ENCODE measurements at places on chromosomes 11 and 22.

DNA sequence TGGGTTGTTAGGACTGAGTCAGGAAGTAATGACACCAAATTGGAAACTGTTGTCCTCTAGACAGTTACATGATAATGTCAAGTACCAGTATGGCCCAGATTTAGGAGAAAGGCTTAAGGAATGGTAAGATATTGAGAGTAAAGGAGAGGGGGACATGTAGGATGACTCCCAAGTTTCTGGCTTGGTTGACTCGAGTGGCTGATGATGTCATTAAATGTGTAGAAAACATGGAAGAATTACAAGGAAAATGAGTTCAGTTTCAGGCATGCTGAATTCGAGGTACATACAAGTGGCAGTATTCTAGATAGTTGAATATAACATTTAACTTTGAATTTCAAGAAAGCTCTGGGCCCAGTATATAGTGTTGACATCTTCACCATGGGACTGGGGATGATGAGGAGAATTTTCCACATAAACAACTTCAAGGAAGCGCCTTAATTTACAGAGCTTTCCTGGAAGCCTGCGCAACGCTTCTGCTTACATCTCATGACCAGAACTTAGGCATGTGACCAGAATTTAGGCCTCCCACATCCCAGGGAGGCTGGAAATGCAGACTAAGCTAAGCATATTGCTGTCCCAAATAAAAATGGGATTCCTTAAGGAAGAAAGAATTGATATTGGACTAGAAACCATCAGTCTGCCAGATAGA, 3.8 kb downstream of the CFAP300 start:
- no peak for DNase-seq

DNA sequence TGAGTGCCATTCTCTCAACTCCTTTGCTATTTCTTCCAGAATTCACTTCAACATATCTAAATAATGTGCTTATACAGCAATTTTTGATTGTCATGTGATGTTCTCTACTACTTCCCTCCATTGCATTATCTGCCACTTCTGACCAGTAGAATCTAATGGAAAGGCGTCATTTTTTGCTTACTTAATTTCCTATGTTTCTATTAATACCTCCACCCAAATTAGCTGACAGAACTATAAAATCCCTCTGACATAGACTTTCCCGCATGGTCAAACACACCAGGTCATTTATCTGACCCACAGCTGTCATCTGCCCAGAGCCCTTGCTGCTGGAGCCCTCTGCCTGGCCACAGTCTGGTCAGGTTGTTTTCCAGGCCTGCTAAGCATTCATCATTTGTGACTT, 258.6 kb upstream of the NARS2 start:
- no peak for DNase-seq

- DNase-seq, result no peak
Observed at GRCh38 chr11:113540416-113541330, 65.5 kb upstream of the DRD2 start.

DNA sequence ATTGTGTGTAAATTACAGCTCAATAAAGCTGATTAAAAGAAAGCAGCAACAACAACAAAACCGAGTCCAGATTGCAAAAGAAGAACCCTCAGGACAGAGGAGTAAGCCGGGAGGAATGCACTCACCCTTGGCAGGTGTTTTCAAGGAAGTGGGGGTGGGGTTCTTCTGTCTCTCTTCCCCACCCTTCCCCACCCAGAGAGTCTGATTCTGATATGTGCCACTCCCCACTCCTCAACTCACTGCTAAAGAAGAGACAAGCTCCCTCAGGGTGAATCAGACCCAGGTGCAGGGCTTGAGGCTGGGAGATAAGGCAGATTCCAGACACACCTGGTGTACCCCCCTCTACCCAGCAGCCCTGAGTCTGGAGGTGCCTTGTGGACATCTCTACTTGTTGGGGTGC, 38.4 kb upstream of the PHF21A start:
- DNase-seq, result no peak

- DNase-seq, result no peak
Observed at GRCh38 chr11:125494031-125494360, 2.1 kb downstream of the FEZ1 start.

DNA sequence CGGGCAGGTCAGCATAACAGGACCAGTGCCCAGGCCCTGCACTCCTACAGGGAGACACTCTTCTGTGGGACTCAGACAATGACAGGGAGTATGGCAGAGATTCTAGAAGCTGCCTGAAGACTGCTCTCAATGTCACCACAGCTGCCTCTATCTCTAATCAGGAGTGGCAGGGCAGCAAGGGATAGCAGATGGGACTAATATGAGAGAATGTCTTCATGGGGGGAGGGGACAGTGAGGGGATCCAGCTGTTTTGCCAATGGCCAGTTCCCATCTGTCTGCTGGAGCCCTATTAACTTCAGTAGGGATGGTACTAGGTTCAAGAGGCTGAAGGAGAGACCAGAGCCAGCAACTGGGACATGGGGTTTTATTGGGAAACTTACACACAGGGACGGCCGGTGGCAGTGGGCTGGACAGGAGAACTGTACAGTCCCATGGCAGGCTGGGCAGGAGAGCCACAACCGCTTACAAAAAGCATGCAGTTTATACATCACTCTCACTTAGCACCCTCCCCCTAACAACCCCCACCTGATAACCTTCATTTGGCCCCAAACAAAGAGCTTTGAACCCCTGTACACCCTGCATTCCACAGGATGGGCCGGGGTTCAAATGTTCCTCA, 2.5 kb upstream of the CD82 start:
- no peak for DNase-seq

GRCh38 chr11:15801126-15801525, 555.2 kb downstream of the SOX6 start:
- DNase-seq, result no peak

- no peak for DNase-seq
Observed at GRCh38 chr22:19117111-19117512, 5.1 kb downstream of the DGCR2 start.

DNA sequence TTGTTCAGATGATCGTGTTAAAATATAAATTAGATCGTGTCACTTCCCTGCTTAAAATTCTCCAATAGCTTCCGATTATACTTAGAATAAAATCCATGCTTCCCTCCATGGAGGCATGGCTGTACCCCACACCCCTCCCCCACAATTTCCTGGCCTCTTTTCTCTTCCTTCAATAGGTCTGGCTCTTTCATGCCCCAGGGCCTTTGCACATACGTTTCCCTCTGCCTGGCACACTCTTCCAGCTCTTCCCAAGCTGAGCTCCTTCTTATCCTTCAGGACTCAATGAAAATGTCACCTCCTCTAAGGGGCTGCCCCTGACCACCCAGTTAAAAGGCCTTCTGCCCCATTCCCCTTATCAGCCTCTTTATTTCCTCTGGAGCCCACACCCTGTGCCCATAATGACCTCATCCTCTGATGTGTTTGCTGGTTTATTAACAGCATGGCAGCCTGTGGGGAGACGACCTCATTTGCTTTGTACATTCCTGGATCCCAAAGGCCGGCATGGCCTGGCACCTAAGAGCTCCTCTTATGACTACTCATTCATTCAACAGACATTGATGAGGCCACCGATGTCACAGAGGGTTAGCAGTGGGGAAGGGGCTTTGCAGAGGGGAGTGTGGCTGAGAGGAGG, 9.0 kb upstream of the FLRT1 start:
- no peak for DNase-seq

GRCh38 chr11:132464003-132464342, 1068.3 kb downstream of the OPCML start:
- DNase-seq, result peak; percentile 68

GRCh38 chr11:47107744-47108143, 68.9 kb downstream of the ARFGAP2 start:
- no peak for DNase-seq

DNA sequence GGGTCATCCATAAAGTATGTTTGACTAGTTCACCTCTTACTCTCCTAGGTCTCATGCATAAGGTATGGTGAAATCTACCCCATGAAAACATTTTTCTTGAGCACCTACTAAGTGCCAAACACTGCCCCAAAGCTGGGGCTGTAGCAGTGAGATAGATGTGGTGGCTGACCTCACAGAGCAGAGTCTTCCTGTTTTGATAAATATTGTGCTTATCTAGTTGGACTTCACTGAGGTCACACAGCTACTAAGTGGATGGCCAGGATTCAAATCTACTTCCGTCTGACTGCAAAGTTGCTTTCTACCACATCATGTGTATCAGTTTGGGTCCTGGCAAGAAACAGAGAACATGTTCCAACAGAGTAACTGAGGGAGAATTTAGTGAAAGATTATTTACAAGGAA, 6.4 kb upstream of the HTATIP2 start:
- DNase-seq, result no peak

GRCh38 chr11:77508019-77508418, 34.1 kb upstream of the PAK1 start:
- no peak for DNase-seq

- DNase-seq, result no peak
Observed at GRCh38 chr11:132353255-132353654, 982.8 kb downstream of the NTM start.

- no peak for DNase-seq
Observed at GRCh38 chr11:119772641-119773415, 43.8 kb upstream of the NECTIN1 start.

DNA sequence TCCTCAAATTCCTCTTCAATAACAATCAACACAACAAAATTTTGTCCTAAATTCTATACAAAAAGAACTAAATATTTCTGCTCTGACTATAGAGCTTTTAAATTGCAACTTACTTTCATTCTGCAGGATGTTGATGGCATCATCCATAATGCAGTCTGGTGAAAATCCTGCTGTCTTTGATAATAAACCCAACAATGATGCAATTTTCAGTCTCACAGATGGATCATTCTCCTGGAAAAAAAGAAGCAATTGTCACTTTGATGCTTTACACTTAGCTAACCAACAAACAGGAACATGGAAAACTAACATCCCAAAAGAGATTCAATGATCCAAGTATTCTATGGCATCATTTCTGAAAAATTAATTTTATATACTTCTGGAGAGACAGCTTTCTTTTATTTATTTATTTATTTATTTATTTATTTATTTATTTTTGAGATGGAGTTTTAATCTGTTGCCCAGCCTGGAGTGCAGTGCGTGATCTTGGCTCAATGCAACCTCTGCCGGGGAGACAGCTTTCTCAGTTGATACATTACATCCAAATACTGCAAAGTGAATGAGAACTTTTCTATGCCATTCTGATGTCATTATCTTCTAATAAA, 13.0 kb downstream of the INTS4 start:
- DNase-seq, result no peak

DNA sequence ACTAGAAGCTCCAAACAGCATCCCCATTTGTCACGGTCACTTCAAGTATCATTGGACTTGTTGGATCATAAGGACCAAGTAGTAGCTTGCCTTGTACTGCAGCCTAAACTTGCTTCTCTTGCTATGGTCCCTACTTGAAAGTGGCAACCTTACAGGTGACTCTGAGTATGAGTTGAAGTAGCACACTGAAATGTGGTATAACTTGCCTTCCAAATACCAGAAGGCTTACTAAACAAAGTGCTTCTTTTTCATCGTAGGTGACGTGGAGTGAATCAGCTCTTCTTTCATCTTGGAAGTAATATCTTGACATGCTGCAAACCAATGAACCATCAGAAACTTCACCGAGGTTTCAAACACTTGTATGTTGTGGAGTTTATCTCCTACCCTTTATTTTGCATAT, 169.0 kb upstream of the DDI1 start:
- DNase-seq, result no peak

DNA sequence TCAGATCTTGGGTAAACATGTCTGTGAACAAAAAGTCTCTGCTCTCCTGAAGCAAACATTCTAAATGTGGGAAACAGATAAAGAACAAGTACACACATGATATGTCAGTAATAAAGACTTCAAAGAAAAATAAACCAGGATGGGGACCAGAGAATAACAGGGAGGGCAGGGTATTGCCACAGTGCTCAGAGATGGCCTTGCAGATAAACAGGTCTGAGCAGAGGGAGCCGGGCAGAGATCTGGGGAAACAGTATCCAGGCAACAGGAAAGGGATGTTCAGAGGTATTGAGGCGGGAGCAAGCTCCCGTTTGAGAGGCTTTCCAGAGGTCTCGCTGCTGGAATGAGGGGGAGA, 2.9 kb downstream of the CCDC86 start:
- DNase-seq, result no peak

DNA sequence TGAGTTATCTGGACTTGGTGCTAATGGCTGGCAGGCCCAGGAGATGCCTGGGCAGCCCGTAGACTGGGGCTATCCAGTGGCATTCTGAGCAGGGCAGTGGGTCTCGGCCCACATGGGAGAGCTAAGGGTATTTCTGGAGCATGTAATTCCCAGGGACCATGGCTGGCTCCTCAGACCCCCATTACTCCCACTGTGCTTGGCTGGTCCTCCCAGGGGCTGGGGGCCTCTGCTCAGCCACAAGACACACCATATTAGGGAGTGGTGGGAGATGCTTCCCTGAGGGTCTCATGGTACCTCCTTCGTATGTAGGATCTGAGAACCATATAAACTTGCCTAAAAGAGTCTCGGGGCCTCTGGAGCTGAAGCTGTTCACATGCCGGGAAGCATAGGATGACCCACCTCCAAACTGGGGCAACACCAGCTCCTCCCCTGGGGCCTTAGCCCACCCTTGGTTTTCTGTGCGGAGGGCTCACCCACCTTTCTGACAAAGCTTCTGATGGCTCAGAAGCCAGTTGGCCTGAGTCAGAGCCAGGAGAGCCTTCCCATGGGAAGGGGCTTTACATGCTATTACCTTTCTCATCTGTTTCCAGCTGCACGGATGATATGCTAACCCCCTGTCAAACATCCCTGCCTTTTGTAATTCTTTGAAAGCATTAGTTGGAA, 9.5 kb upstream of the FTH1 start:
- DNase-seq, result no peak

DNA sequence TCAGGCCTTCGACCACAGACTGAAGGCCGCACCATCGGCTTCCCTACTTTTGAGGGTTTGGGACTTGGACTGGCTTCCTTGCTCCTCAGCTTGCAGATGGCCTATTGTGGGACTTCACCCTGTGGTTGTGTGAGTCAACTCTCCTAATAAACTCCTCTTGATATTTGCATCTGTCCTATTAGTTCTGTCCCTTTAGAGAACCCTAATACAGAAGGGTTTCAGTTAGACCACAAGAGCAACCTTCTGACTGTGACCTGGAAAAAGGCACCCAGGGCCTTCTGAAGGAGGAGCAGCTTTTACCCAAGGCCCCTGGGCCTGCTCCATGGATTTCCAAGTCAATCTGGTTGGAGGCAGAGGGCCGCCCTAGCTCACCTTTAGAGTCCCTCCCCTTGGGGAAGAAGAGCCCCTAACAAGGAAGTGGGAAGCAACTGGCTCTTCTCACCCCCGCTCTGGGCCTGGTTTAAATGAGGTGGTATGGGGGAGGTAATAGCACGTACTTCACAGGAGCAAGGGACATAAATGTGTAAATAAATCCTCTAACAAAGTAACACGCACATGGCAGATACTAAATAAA, 11.2 kb upstream of the CHST1 start:
- DNase-seq, result no peak

- DNase-seq, result no peak
Observed at GRCh38 chr11:86518211-86518610, 143.5 kb downstream of the CCDC81 start.
